Omental fat pad (tissue), 4 donors: ENCODE measurements at places on chromosomes 5 and 9.

DNA sequence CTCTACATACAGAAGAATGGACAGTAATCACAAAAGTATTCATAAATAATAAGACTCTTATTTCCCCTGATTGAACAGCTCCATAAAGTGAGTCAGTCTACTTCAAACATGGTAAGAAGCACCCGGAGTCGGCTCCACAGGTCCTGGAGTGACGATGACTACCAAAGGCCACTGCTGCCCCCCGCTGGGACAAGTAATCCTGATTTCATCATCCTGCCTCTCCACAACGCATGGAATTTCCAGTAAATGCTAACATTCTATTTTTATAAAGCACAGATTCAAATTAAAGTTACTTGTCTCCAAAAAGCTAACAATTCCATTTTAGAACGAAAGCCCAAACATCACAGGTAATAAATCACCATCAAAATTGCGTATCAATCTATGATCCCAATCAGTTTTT lies 16.2 kb downstream of the ATPSCKMT start:
- no peak for DNase-seq

- DNase-seq: no peak
These were observed 14.6 kb downstream of the ZNF883 start for GRCh38 chr9:112997236-112997941.

- no peak for DNase-seq
These were observed 97.9 kb downstream of the CACNA1B start for GRCh38 chr9:137975527-137975913.

- DNase-seq: no peak
These were observed 277.2 kb downstream of the TRIM32 start for GRCh38 chr9:116964258-116964657.

DNA sequence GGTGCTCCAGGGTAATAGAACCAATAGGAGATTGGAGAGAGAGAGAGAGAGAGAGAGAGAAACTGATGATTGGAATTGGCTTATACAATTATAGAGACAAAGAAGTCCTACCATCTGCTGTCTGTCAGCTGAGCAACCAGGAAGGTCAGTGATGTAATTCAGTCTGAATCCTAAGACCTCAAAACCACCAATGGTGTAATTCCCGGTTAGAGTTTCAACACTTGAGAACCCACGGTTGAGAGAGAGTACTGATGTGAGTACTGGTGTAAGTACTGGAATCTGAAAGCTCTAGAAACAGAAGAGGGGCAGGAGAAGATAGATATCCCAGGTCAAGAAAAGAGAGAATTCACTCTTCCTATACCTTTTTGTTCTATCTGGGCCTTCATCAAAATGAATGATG lies 775.8 kb downstream of the EFNA5 start:
- no peak for DNase-seq

DNA sequence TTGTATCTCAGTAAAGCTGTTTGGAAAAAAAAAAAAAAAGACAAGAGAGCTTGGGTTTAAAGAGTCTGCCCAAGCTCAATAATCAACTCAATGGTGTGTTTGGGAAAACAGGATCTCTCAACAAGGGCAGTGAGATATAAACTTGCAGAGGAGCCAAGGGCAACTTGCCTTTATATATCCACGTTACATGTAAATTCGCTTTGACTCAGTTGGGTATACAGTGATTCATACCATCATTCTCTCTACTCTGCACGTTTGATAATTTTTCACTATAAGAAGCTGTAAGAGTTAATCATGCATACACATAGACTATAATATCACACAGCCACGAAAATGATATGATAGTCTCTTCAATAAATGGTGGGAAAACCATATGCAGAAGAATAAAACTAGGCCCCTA lies 24.9 kb downstream of the ADAM19 start:
- no peak for DNase-seq
